Activated CD4-positive, alpha-beta memory T cell treated with anti-CD3 and anti-CD28 coated beads for 36 hours (primary cell): ENCODE measurements at places on chromosomes 1 and 21. TPM values are rescaled to one million over a fixed set of nuclear protein-coding genes. Genes with fewer than 3 reads are reported as not detected.

GRCh38 chr1:199205740-199206441 lies 567.1 kb downstream of the PTPRC start:
- H3K4me1 ChIP-seq = no peaks in the 10 kb centered on the region
- no peaks in the 10 kb centered on the region for H3K36me3 ChIP-seq
- no peak overlapping the region for H3K27ac ChIP-seq
- DNase-seq = no peak
- no peaks in the 10 kb centered on the region for H3K27me3 ChIP-seq

The ANKRD34A gene
- 4.6 TPM for total RNA-seq

The DAP3 gene
- 142 TPM for total RNA-seq

- DNase-seq = no peak
- H3K27me3 ChIP-seq = peaks cover 51% of the 10 kb centered on the region
- no peak overlapping the region for H3K27ac ChIP-seq
- peaks cover 45% of the 10 kb centered on the region for H3K4me1 ChIP-seq
- H3K36me3 ChIP-seq = peaks cover 2% of the 10 kb centered on the region
- H3K4me3 ChIP-seq = no peak overlapping the region
These were observed 1.2 kb upstream of the FHAD1 start for GRCh38 chr1:15245593-15246360.

DNA sequence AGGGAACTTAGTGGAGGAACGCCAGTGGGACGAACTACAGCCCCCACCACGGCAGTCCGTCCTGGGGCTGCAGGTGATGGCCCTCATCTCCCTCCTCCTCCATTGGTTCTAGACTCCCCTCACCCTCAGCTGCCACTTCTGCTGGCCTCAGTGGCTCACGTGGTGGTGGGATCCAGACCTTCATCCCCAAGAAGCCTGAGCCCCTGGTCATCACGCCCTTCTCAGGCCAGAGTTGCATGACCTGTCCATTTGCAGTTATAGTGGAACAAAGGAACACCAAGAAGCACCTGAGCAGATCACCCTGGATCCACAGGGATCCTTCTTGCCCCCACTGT lies 13.0 kb upstream of the FAM110D start:
- DNase-seq = no peak
- no peak overlapping the region for H3K27ac ChIP-seq
- H3K27me3 ChIP-seq = no peaks in the 10 kb centered on the region
- H3K4me3 ChIP-seq = no peak overlapping the region

DNA sequence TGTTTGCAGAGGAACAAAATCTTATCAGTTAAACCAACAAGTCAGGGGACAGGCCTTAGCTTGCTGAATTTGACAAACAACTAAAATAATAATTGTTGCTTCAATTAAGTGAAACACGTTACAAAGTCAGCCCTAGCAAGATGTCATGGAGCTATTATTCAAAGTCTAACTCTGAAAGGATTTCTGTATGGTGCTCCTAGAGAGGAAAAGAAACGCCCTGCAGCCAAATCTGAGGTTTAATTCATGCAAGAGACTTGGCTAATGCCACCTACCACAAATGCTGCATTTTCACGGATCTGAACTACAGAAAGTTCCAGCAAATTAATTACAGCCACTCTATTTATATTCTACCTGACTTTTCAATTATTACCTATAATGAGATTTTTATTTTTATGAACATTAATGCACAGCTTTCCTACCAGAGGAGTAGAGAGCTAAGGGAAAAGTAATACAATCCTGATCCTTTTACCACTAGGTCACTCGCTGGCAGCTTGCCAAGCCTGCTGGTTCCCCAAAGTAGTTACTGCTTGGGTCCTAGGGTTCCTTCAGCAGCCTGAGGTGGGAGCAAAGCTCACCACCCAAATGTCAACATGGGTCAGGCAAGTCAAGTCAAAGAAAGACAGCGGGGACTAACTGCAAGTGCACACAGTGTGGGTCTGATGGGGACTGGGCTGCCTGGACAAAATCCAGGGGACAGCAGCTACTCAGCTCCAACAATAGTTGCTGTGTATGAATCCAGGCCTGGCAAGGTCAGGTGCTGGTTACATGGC lies 8.5 kb downstream of the COLGALT2 start:
- H3K4me1 ChIP-seq = peaks cover 2% of the 10 kb centered on the region
- H3K36me3 ChIP-seq = no peaks in the 10 kb centered on the region
- no peak for DNase-seq
- no peak overlapping the region for H3K27ac ChIP-seq
- no peak overlapping the region for H3K4me3 ChIP-seq
- H3K27me3 ChIP-seq = peaks cover 21% of the 10 kb centered on the region

- no peak for DNase-seq
- H3K36me3 ChIP-seq = peaks cover 12% of the 10 kb centered on the region
- peaks cover 8% of the 10 kb centered on the region for H3K27me3 ChIP-seq
- H3K4me3 ChIP-seq = peak overlapping the region; percentile 76
These were observed 5.1 kb downstream of the LMO4 start for GRCh38 chr1:87333692-87334347.

The FCRL5 gene
- total RNA-seq = not detected

The AK5 gene
- 2.2 TPM for total RNA-seq
